PC-3 (cell line): ENCODE measurements at places on chromosomes 2 and 18.
A peak's percentile ranks its signal among the peaks of the same experiment; 100 is the strongest.

- peak; percentile 17 for DNase-seq
Measured at GRCh38 chr2:11998626-11999378, 252.4 kb downstream of the LPIN1 start.

- peak; percentile 48 for DNase-seq
Measured at GRCh38 chr18:71036783-71037182, 747.9 kb downstream of the SOCS6 start.

DNA sequence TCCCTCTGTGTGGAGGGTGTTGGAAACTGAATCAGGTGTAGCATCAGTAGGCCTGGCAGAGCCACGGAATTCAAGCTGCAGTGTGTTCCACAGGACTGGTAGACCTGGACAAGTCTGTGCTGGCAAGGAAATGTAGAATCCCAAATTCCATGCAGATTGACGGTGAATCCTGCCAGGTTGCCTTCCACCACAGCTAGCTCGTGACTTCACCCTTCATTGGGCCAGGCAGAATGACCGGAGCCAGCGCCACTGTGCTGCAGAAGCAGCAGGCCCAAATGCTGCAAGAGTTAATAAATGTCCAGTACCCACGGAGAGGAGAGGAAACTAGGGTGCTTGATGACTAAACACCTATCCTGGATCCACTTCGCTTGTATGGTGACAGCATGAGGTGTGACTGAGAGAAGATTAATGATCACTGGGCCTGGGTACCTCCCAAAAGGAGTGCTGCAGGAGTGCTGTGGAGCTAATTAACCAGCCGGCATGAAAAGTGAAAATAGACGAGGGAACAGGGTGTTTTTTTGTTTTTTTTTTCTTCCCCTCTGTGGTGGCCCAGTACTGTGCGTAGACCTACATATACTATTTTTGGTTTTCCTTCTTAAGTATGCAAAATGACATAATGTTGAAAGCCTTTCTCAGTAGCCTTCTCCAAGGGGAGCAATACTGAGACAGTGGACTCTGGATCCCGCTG, 122.2 kb downstream of the TANC1 start:
- DNase-seq = no peak

- peak; percentile 21 for DNase-seq
Measured at GRCh38 chr2:88521445-88522073, 69.1 kb upstream of the FOXI3 start.

DNA sequence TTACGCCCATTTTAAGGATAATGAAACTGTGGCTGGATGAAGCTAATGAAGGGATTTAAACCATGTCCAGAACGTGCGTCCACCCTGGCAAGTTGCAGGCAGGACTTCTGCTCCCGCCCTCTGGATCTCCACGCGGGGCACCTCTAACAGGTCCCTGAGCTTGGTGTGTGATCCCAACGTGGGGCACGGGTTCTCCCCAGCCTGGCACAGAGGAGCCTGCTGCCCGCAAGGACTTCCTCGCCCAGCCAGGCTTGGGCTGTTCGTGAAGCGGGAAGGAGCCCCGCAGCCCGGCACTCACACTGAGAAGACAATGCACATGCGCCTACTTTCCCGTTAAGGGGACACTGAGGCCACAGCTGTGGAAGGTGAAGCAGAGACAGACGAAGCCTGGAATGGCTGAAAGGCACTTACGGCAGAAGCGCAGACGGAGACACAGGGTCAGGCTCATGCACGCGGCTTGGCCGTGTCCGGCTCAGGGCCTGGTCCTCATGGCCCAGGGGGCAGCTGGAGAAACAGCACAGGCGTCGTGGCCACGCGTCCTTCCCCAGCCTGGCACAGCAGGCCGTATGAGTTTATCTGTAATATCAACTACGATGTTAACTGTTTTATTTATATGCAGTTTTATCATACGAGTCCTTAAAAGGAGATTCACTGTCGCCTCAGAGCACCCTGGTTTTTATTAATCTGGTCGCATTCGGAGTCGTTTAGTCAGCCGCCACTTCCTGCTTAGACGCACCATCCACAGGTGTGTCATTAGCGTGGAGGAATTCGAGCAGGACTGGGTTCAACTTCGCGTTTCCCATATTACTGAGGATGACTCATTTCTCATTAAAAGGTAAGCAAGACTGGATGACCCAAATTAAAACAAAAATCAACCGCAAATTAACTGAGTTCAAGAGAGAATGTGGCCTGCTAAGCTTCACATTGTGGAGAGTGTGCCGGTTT, 835.9 kb downstream of the GALR1 start:
- DNase-seq = no peak
